ENCODE measurements at places on chromosomes 12 and 14.

DNA sequence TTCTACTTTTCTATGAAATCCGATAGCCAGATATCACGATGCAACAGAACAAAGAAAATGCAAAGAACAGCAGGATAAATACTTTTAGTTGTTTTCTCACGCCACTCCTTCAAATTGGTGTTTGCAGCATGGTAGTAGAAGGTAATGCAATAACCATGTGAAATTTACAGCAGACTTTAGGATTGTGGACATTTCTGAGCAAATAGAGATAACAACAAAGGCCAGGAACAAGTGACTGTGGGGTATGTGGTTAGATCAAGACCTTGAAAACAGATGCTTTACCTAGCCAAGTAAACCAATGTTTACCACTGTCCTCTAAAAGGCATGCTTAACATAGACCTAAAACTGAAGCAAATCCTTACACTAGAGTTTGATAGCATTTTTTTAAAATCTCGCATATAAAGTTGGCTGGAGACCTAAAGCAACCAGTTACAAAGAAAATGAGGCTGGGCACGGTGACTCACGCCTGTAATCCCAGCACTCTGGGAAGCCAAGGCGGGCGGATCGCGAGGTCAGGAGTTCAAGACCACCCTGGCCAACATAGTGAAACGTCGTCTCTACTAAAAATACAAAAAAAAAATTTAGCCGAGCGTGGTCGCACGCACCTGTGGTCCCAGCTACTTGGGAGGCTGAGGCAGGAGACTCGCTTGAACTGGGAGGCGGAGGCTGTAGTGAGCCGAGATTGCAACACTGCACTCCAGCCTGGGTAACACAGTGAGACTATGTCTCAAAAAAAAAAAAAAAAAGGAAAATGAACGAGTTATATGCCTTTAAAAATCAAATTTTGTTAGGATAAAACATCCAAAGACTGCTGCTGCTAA is 123.2 kb upstream of the FOXN3 start:
- DNase-seq = peak; percentile 26

DNA sequence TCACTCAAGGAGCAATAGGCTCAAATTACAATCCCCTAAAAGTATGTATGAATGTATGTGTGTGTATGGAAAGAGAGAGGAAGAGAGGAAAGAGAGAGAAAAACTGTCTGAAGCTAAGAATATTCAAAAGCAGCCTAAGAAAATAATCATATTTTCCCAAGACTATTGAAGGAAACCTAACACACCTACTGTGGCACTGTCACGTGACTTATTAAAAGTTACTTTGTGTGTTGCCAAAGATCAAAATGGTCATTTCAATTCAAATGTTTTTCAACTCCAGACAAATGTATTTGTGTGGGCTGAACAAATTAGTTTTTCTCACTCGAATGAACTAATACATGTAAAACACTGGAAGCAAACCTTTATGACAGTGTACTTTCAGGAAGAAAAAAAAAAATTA is 368.9 kb upstream of the RPL10L start:
- no peak for DNase-seq

- DNase-seq = no peak
Observed at GRCh38 chr12:66915306-66915904, 236.5 kb upstream of the GRIP1 start.

- no peak for DNase-seq
Observed at GRCh38 chr12:105466231-105466900, 135.9 kb downstream of the C12orf75 start.

GRCh38 chr12:3761116-3761735 is 8.3 kb upstream of the CRACR2A start:
- DNase-seq = no peak

GRCh38 chr14:26289891-26290486 is 307.8 kb downstream of the NOVA1 start:
- no peak for DNase-seq

GRCh38 chr12:53603804-53604203 is 22.4 kb downstream of the ATF7 start:
- no peak for DNase-seq

DNA sequence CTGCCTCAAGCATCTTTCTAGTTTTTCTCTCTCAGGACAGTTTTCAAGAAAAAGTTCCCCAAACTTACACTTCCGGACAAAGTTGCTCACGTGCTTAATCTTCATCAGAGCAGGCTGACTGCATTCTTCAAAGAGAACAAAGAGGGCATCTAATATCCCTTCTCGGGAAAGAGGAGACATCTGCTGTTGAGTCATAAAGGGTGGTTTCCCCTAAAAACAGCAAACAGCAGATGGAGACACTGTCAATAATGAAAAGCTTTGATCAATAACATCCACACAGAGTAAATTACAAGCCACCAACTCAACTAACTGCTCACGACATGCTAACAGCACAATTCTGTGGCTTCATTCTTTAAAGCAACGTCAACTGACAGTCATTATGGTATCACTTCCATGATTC is 8.1 kb downstream of the CIT start:
- no peak for DNase-seq

GRCh38 chr14:54665946-54666345 is 99.0 kb downstream of the SAMD4A start:
- DNase-seq = no peak

- DNase-seq = no peak
Observed at GRCh38 chr12:82510386-82510785, 152.1 kb downstream of the METTL25 start.

GRCh38 chr12:64806593-64807460 is 17.6 kb upstream of the TBC1D30 start:
- DNase-seq = no peak

GRCh38 chr14:78754059-78754458 is 583.9 kb downstream of the NRXN3 start:
- no peak for DNase-seq

DNA sequence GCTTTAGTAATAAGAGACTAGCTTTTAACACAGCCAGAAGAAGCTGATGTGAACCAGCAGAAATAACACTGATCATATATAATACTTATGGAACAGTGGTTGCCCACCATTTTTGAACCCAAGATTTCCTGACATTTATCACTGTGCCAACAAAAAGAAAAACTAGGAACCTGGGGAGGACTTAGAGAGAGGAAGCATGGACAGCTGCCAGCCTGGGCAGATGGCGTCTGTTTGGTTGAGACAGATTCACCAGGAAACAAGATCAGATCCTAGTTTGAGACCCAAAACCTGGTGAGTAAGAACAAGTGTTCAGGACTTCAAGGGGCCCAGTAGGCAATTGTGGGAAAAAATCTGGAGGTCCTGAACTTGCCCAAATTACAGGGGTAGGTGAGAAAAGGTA is 95.3 kb downstream of the BICD1 start:
- DNase-seq = no peak

GRCh38 chr12:59173695-59174094 is 253.4 kb upstream of the LRIG3 start:
- no peak for DNase-seq

- no peak for DNase-seq
Observed at GRCh38 chr12:113339540-113339939, 4.6 kb upstream of the SLC8B1 start.

GRCh38 chr12:76883151-76883550 is 4.3 kb upstream of the CSRP2 start:
- no peak for DNase-seq

- no peak for DNase-seq
Observed at GRCh38 chr12:128261757-128262156, 5.2 kb upstream of the TMEM132C start.
